ENCODE measurements at places on chromosomes 13 and 19.

DNA sequence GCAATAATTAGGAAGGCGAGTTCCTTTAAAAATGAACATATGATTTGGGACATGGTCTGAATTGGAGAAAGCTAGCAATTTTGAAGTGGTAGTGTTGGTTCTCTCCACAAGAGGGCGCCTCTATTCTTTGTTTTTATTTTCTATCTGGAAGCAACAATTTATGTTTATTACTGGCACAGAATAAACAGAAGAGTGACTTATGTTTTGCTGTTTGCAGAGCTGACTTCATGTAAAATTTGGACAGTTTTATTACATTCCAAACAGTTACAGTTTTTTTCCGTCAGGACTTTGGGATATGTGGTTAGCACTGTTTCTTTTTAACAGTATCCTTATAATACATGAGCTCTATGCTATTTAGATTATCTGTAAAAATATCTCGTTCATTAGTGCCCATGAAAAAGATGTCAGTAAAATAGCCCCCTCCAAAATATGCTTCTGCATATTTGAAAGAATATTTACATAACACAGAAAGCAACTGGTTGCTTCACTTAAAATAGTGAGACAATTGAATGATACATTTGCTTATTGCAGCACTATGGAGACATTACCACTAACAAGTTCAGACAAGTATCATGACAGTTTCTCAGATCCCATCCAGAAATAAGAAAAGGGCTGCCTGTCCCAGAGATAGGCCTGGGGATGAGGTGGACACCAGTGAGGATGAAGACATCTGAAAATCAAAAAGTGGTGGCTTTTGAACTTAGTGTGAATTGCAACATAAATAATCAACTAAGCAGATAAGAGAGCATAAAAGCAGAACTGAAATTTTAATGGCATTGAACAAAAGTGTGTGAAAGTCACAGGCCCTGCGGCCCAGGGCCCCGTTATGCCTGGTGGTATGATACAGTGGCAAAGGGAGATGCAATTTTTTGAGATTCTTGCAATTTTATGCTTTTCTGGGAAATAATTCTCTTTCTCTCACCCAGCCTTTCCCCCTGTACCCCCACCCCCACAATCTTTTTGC is 32.3 kb upstream of the FGF9 start:
- no peak for DNase-seq

GRCh38 chr19:46859637-46860124 is 1.1 kb upstream of the ARHGAP35 start:
- no peak for DNase-seq

- DNase-seq, result no peak
Measured at GRCh38 chr19:10718205-10719196, 622 bp downstream of the DNM2 start.

DNA sequence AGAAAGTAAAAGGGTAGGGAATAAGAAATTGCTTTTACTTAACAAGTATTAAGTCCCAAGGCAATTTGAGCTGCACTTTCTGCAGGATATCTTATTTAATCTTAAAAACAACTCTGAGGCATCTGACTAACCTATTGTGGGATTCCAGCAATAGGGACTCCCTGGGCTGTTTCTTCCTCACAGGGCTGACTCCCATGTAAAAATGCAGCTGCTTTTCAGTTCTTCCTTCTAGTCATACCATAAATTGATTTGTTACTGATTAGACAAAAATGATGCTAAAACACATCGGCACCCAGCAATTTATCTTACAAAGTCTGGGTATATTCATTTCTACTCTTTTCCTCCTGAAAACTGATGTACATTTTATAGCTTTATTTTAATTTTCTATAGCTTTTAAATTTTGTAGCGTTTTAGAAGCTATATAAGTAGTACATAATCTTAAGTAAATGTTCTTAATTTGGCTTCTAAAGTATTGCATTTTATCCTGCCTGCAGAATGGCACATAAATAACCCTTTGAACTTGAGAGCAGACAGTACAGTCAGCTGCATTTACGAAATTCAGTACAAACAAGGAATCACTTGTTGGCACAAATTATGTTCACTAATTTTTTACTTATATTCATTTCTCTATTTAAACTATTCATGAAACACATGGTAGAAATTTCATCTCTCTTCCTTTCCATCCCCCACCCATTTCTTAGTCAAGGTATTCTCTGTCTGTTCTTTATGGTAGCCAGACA is 102.4 kb upstream of the FRY start:
- DNase-seq, result no peak

- DNase-seq, result no peak
Measured at GRCh38 chr13:32246468-32246867, 68.7 kb downstream of the ZAR1L start.

- DNase-seq, result no peak
Measured at GRCh38 chr13:45315520-45316167, 25.3 kb downstream of the TPT1 start.

DNA sequence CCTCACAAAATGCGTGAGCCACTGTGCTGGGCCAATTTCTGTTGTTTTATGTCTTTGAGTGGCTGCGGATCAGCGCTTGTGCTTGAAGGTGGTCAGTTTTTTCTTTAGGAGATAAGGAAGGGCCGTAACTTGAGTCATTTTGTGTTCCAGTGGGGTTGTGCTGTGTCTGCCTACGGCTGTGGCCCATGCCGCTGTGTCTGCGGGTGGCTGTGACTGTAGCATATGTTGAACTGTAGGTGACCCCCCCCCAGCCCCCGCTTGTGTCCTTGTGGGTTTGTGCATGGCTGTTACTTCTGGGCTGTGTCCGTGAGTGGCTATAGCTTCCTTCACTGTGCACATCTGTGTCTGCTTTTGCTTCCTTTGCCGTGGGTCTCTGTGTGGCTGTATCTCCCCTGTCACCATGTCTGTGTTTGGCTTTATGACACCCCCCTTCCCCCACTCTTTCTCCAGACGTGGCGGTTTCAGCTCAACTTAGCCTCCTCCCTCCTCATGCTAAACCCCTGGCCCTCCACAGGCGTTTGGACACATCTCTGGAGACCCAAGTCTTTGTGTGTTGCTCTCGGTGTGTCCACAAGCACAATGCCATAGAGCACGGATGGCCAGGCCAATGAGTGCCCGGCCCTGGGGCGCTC is 675 bp downstream of the PPP1R14A start:
- DNase-seq, result no peak

DNA sequence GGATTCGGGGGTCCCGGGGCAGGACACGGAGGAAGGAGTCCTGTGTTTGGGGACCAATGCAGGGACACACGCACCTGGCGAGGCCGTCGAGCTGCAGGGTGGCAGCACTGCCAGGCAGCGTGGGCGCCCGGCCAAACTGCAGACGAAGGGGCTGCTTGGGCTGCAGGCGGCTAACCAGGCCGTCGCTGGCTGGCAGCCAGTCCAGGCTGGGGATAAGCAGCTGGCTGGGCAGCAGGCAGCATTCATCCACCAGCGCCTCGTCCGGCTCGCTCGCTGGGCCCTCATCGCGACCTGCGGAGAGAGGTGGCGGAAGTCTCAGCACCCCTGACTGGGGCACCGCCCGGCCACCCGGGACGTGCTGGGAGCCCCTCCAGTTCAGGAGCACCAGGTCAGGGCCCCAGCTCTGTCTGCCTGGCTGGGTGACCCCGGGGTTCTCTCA is 11.5 kb downstream of the CFD start:
- peak; percentile 74 for DNase-seq

- DNase-seq, result no peak
Measured at GRCh38 chr19:48530066-48530720, 18.6 kb upstream of the LMTK3 start.

DNA sequence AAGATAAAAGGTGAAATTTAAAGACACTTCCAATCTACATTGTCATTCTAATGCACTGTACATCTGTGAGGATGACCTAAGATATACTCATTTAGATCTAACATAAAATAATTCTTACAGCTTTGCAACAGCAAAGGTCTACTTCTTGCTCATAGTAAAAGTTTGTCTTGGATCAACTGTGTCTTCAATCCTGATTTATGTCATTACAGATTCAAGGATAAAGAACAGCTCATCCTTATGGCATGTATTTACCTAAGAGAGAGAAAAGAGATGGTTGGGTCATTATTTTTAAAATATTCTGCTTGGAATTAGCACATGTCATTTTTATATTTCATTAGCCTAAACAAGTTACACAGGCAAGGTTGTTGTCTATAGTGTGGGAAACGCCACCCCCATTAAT is 2193.1 kb downstream of the PCDH9 start:
- DNase-seq, result no peak

GRCh38 chr13:71797517-71797916 is 69.5 kb downstream of the DACH1 start:
- no peak for DNase-seq

- no peak for DNase-seq
Measured at GRCh38 chr13:80374444-80374843, 33.5 kb upstream of the SPRY2 start.

GRCh38 chr13:73720216-73720840 is 413.9 kb downstream of the KLF12 start:
- no peak for DNase-seq

DNA sequence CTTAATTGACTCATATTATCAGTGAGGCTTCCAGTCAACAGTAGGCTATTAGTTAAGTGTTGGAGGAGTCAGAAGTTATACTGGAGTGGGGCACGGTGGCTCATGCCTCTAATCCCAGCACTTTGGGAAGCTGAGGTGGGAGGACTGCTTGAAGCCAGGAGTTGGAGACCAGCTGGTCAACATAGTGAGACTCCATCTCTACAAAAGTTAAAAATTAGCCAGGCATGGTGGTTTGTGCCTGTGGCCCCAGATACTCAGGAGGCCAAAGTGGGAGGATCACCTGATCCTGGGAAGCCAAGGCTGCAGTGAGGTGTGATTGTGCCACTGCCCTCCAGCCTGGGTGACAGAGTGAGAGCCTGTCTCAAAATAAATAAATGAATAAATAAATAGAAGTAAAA is 53.2 kb downstream of the COMP start:
- DNase-seq, result no peak

- DNase-seq, result no peak
Measured at GRCh38 chr13:114318624-114319023, 4.3 kb downstream of the CHAMP1 start.

DNA sequence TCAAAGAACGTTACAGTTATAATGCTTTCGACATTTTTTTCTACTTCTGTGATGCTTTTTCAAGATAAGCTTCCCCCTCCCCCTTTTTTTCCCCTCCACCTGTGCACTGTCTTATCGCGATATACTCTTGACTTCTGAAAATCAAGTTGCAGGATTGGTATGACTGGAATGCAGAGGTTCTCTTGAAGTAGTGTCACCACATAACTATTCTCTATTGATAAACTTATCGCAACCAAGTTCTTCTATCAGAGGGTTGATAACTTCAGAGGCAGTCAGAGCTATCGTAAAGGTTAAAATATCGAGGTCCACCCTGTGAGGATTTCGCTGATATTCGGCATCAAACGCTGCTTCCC is 820 bp downstream of the EID2 start:
- no peak for DNase-seq

DNA sequence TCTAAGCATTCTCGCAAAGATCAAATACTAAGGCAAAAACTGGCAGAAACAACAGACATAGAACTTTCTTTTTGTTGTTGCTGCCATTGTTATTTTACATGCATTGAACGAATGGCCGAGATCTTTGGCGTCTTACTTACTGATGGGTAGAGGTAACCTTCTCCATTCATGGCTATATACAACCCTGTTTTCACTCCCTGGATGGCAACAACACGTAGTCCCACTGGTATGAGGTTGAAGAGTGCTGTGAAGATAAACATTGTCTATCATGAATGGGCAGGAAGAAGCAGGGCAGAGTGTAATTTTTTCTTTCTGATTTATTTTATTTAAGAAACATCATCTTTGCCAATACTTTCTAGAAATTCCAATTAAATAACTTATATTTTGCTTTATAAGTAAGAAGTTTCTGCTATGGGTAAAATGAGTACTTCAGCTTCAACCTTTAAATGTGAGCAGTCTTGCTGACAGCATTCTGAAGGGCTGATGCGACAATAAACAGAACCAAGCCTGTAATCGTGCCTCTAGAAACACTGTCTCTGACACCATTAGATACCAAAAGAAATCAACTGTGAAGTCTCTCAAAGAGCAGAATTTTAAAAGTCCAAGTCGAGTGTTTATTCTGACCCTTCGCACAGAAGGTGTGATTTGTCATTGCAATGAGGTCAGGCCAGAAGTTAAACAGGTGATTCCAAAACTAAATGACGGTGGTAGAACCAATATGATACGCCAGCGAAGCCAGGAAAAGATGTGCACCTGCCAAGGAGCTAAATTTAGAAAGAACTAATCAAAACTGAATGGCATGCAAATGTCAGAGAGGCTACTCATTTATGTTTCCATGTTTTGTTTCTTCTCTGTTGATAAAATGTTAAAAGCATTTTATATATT is 416.4 kb downstream of the ITGBL1 start:
- peak; percentile 25 for DNase-seq

- DNase-seq, result no peak
Measured at GRCh38 chr13:59259165-59260000, 904.3 kb downstream of the DIAPH3 start.

Measured in NCI-H774 (cell line).